CD14-positive monocyte (primary cell): ENCODE measurements at places on chromosomes 11 and 22. TPM values are rescaled to one million over a fixed set of nuclear protein-coding genes. Genes with fewer than 3 reads are reported as not detected.

Gene FADS1
- polyA plus RNA-seq: 31.8 TPM

Gene FGF4
- polyA plus RNA-seq: not detected in 2 replicates

Gene ACTN3
- polyA plus RNA-seq: not detected in 2 replicates

DNA sequence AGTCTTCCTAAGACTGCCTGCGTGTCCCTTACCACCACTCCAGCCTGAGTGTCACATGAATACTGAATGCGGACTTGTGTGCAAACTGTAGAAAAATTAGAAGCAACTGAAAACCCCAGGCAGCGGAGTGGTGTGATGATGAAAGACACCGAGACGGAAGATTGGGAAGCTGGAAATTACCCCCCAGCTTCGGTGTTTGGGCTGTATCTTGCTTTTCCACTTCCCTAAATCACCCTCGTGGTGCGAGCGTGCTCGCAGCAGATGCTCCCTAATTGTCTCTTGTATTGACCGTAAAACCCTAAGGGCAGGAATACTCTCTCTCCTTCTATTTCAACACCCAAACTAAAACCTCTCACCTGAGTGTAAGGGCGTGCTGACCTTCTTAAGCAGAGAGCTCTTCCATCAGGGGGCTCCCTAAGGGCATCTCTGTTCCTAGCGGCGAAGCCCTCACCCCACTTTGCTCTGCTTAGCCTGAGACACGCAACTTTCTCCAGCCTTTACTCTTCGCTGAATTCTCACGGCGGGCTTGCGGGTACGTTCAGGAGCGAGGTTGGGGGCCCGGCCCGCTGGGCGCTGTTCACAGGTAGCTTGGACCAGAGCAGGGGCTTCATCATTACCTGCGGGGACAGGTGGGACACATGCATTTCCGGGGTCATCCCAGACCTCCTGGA is 62.4 kb downstream of the CRYBB2 start:
- H3K4me3 ChIP-seq: no peak overlapping the region
- peak; percentile 34 for DNase-seq
- H3K27me3 ChIP-seq: peaks cover 57% of the 10 kb centered on the region
- H3K27ac ChIP-seq: no peak overlapping the region

DNA sequence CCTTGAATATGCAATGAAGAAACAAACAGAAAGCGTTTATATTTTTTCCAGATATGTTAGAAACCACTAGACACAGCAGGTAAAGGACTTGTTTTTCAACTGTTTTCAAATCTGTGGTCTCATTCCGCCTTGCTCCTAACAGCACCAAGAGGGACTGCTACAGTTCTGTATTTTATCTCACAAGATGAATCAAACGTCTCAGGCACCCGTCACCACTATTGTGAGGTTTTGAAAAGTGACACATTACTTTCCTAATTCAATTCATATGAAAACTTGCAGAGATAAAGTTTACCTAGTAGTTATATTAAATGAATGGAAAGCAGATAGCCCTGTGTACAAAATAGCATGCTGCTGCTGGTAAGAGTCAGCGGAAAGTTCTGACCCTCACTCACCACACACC is 386.3 kb downstream of the ETS1 start:
- no peaks in the 10 kb centered on the region for H3K36me3 ChIP-seq
- H3K4me3 ChIP-seq: no peak overlapping the region
- DNase-seq: no peak
- no peak overlapping the region for H3K27ac ChIP-seq
- H3K27me3 ChIP-seq: no peaks in the 10 kb centered on the region
- no peaks in the 10 kb centered on the region for H3K4me1 ChIP-seq

GRCh38 chr22:41621911-41622179 is 750 bp downstream of the XRCC6 start:
- DNase-seq: no peak
- peaks cover 23% of the 10 kb centered on the region for H3K36me3 ChIP-seq
- H3K27ac ChIP-seq: peak overlapping the region; percentile 95
- H3K4me3 ChIP-seq: peak overlapping the region; percentile 81

GRCh38 chr22:37782340-37783168 is 25.2 kb upstream of the GCAT start:
- no peaks in the 10 kb centered on the region for H3K27me3 ChIP-seq
- H3K27ac ChIP-seq: no peak overlapping the region
- H3K4me3 ChIP-seq: no peak overlapping the region
- H3K36me3 ChIP-seq: no peaks in the 10 kb centered on the region

DNA sequence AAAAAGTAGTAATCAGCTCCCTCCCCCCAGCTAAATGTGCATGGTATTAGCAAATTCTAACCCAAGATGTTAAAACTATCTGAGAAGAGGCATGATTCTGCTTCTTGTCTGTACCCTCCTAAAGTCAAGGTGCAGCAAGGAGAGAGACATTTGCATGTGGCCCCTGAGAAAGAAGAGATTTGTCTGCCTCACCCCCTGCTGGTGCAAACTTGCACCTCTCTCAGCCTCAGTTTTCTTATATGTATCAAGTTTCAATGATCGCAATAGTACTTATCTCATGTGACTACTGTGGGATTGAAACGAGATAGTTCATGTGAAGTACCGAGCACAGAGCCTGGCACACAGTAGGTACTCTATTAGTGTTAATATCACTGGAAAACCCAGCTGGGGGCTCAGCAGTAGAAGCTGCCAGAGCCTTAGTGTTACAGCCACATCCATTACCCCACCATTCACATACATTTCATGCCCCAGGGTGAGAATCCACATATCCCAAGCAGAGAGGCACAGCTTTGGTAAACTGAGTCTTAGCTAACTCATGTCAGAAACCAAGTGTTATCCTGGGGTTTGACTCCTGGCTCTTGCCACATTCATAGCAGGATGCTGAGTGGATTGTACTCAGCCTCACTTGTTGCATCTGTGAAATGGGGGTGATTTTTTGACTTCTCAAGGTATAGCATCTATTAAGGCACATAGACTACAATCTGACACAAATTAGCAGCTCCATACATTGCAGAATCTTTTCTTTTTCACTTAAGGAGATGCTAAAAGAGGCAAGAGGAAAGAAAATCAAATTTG is 24.9 kb downstream of the CD44 start:
- peaks cover 91% of the 10 kb centered on the region for H3K4me1 ChIP-seq
- DNase-seq: no peak
- no peaks in the 10 kb centered on the region for H3K27me3 ChIP-seq
- H3K27ac ChIP-seq: peak overlapping the region; percentile 68
- no peak overlapping the region for H3K4me3 ChIP-seq

- H3K36me3 ChIP-seq: no peaks in the 10 kb centered on the region
- no peak for DNase-seq
- no peaks in the 10 kb centered on the region for H3K4me1 ChIP-seq
- H3K27me3 ChIP-seq: no peaks in the 10 kb centered on the region
Observed at GRCh38 chr11:126647735-126648134, 292.2 kb downstream of the ST3GAL4 start.

DNA sequence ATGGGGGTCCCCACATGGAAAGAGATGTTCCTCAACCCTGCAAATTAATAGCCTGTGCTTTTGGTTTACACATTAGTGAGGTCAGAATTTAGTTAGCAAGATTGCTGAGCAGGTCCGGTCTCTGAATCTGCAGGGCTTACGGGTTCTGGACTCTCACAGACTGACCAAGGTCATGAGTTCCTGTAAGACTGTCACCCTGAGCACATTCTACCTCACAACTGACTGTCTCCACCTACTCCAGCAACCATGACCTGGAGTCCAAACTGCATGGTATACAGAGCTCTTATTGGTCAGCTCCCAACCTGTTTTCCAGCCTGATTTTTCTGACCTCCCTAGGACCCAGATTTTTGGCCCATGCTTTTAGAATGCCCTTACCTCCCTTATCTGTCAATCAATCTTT is 28.2 kb downstream of the DKK3 start:
- H3K36me3 ChIP-seq: no peaks in the 10 kb centered on the region
- H3K27ac ChIP-seq: no peak overlapping the region
- no peaks in the 10 kb centered on the region for H3K27me3 ChIP-seq
- no peaks in the 10 kb centered on the region for H3K4me1 ChIP-seq
- DNase-seq: no peak

GRCh38 chr22:46044621-46045458 is 67.9 kb upstream of the WNT7B start:
- H3K4me1 ChIP-seq: peaks cover 69% of the 10 kb centered on the region
- H3K4me3 ChIP-seq: peak overlapping the region; percentile 60
- DNase-seq: peak; percentile 27
- no peaks in the 10 kb centered on the region for H3K36me3 ChIP-seq
- H3K27ac ChIP-seq: peak overlapping the region; percentile 75

DNA sequence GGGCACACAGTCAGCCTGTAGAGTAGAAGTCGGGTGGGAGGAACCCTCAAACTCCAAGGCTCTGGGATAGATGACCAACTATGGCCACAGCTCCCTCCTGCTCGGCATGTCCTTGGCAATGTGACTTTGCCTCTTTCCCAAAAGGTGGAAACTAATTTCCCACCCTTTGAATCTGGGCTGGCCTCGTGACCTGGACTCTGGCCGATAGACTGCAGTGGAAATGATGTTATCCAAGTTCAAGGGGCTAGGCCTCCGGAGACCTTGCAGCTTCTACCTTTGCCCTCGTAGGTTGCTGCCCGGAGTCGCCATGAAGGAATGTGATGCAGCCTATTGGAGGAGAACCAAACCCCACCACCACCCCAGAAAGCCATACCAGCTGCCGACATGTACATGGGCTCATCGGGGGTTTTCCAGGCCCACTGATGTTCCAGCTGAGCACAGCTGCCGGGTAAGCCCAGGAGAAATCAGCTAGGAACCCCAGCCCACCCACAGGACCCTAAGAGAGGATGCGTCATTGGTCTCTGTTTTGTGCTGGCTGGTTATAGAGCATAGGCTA is 30.4 kb downstream of the KCNJ4 start:
- H3K4me1 ChIP-seq: no peaks in the 10 kb centered on the region
- no peak for DNase-seq

- no peaks in the 10 kb centered on the region for H3K36me3 ChIP-seq
- no peak overlapping the region for H3K27ac ChIP-seq
- H3K4me1 ChIP-seq: no peaks in the 10 kb centered on the region
- H3K27me3 ChIP-seq: no peaks in the 10 kb centered on the region
- DNase-seq: no peak
Observed at GRCh38 chr11:27688076-27688475, 12.2 kb downstream of the BDNF start.

- H3K4me1 ChIP-seq: peaks cover 21% of the 10 kb centered on the region
- no peaks in the 10 kb centered on the region for H3K27me3 ChIP-seq
- H3K4me3 ChIP-seq: no peak overlapping the region
- H3K27ac ChIP-seq: no peak overlapping the region
- no peaks in the 10 kb centered on the region for H3K36me3 ChIP-seq
Observed at GRCh38 chr22:40473703-40474102, 103.3 kb downstream of the SGSM3 start.

DNA sequence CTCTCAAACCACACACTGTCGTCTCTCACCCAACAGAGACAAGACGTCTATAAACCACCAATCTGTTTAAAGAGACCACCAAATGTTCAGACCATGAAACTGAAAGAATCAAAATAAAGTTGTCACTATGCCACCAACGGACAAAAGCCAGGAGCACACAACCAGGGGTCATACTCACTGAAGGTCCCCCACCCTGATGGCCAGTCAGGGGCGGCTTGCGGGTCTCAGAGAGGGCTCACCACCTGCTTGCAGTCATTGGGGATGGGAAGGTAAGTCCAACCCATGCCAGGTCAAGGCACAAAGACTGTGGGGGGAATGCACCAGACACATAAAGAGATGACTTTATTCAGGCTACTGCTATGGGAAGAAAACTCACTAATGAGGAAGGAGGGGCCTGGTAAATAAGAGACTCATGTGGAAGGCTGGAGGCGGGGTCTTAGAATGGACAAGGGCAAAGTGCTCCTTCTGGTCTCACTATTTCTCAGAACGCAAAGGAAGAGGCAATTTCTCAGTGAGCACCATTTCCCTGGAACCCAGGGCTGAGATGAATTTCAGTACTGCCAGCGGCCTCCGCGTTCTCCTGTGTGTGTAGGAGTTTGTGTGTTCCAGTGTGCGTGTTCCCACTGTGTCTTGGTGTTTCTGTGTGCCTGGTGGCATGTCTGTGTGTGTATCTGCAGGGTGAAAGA is 17.3 kb downstream of the SCARF2 start:
- H3K4me1 ChIP-seq: peaks cover 5% of the 10 kb centered on the region
- no peak for DNase-seq
- no peaks in the 10 kb centered on the region for H3K36me3 ChIP-seq

- H3K4me3 ChIP-seq: no peak overlapping the region
- no peak overlapping the region for H3K27ac ChIP-seq
- no peak for DNase-seq
- H3K36me3 ChIP-seq: peaks cover 58% of the 10 kb centered on the region
- peaks cover 4% of the 10 kb centered on the region for H3K4me1 ChIP-seq
Observed at GRCh38 chr22:44204739-44205515, 24.2 kb downstream of the PARVG start.

DNA sequence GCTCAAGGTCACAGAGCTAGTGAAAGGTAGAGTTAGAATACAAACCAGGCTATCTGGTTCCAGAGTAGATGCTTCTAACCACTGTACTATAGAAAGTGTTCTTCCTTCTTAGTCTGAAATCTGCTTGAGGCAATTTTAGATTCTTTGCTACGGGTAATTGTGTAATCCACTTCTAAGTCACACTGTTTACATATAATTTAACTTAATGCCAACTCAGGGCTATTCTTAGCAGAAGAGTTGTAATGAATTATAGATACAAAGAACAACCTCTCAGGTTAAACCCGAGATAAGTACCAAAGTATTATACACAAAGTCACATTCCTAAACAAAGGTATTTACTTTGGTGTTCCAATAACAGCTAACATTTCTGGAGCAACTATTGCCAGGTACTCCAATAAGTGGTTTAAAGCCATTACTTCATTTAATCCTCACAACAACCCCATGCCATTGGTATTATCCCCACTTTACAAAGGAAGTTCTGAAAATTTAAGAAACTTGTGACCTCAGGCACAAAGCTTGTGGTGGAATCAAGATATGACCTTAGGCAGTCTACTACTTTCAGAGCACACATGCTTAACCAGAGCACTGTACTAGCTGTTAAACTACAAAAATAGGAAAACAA is 31.1 kb upstream of the DDI1 start:
- no peak for DNase-seq
- no peak overlapping the region for H3K4me3 ChIP-seq
- no peaks in the 10 kb centered on the region for H3K36me3 ChIP-seq
- H3K4me1 ChIP-seq: no peaks in the 10 kb centered on the region

DNA sequence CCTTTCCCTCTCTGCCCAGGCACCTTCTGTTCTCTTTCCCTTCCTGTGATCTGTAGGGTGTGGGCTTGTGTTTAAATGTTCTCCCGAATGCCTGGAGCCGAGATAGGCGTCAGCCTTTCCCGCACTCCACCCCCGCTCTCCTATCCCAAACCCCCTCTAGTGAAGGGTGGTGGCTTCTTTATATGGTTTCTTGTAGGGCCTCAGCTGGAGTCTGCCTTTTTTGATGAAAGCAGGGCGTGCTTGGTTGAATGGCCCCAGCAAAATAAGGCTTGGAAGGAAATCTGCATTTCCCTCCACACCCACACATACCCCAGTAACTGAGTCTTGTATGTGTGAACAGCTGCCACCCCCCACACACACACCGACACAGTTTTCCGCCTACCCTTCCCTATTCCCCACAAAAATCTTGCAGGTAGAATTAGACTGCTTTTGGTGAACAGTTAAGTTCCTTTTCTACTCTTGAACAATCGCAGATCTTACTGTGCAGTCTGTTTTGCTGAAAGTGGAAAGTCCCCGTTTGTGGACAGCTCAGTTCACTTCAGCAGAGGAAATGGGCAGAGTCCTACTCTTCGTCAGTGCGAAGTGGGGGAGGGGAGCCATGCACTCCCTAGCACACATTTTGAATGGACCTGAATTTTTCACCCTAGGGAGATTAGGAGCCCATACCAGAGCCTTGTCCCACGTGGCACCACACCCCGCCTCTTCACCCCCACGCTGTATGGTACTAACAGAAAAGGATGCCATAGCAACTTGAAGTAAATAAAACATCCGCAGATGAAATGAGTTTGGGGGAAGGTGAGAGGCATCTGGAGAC is 25.5 kb upstream of the GRK2 start:
- peaks cover 35% of the 10 kb centered on the region for H3K4me1 ChIP-seq
- peak; percentile 84 for DNase-seq
- peak overlapping the region; percentile 80 for H3K27ac ChIP-seq
- H3K4me3 ChIP-seq: peak overlapping the region; percentile 66
